Spleen (tissue), 13 donors: ENCODE measurements at places on chromosomes 2 and 18.

DNA sequence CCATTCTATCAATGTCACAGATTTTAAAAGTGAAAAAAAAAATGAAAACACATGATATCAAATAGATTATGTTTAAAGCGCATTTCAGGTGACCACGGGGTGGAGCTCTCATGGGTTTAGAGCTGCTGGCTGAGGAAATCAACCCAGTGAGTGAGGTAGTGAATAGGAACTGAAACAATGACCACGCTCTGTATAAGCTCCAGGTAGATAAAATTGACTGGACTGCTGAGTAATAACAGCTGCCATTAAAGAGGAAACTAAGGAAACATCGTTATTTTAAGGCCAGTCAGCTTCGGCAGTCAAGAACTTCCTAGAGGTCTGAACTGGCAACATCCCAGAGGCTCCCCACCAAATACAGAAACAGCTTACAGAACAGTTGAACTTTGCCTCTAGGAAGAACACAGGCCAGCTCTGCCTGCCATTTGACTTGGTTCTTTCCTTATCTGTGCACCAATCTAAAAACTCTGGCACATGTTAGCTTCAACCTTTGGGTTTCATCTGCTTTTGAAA lies 185.9 kb downstream of the PDE1A start:
- no peak for DNase-seq
- no peaks in the 10 kb centered on the region for H3K36me3 ChIP-seq
- H3K4me3 ChIP-seq = no peak overlapping the region
- no peak overlapping the region for H3K27ac ChIP-seq

DNA sequence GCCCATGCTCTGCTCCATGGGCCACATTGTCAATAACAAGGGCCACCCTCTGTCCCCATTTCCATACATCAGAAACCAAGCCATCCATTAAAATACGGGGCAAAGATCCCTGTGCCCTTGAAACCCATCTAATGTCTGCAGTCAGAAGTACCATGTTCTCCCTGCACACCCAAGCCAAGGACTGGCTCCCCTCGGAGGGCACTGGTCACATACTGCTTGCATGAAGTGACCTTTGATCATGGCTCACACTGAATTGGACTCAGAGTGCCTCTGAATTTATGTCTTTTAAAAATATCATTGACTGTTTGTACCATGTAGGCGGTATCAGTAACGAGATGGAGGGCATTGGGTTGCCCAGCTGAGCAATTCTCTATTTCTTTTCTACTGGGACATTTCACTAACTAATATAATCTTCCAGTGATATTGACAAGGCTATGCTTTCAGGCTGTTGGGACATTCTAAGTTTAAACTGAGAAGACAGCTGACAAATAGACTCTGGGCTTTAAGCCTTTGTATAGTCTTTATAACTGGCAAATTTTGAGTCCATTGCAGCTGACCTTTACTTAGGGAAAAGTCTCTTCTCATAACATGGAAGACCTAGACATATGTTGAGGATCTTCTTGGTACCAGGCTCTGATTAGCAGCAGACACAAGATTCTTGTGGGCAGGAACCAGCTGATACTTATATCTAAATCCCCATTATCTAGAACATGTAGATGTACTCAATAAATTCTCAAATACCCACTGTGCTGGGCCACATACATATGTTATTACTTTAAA lies 214.3 kb downstream of the MYCN start:
- H3K27me3 ChIP-seq = no peaks in the 10 kb centered on the region
- DNase-seq = no peak
- peak overlapping the region; percentile 7 for H3K27ac ChIP-seq

GRCh38 chr18:7886436-7886835 lies 319.3 kb downstream of the PTPRM start:
- H3K4me3 ChIP-seq = no peak overlapping the region
- no peak overlapping the region for H3K27ac ChIP-seq
- H3K27me3 ChIP-seq = no peaks in the 10 kb centered on the region
- H3K36me3 ChIP-seq = no peaks in the 10 kb centered on the region
- H3K4me1 ChIP-seq = no peaks in the 10 kb centered on the region

- no peaks in the 10 kb centered on the region for H3K27me3 ChIP-seq
- no peak for DNase-seq
- H3K4me1 ChIP-seq = no peaks in the 10 kb centered on the region
- H3K4me3 ChIP-seq = no peak overlapping the region
- no peak overlapping the region for H3K27ac ChIP-seq
Observed at GRCh38 chr2:204074456-204074855, 137.9 kb downstream of the ICOS start.

DNA sequence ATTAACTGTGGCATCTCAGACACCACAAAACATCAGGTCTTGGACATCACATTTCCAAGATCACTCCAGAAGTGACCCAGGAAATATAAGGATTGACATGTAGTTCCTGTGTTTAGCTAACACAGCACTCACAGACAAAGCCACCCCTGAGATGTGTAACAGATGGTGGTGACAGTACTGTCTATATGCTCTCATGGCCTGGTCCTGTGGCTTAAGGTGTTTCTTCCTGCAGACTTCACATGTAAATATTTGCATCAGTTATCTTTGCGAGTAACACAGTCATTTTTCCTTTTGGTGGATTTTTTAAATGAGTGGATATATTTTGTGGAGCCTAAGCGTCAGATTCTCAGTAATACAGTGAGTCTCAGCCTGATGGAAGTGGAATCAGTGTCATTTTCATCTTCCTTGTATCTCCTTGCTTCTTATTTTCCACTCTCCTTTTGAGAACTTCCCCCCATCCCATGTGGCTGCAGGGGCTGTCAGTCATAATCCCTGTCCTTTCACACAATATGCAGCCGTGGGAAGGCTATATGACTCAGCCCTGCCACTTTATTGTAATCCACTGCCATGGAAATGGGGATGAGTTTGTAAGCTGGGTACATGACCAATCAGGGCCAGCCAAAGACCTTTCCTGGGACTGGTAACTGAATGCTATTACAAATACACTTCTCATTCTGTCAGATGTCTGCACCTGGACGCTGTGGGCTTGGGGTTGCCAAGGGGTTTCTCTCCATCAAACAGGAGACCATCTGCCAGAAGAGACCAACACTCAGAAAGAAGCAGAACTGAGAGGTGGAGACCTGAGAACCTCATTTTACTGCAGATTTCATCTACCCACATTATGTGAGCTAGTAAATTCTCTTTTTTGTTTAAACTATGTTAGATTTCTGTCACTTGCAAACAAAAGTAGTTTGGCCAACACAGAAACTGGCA lies 74.3 kb downstream of the ICOS start:
- no peak for DNase-seq
- no peak overlapping the region for H3K27ac ChIP-seq
- H3K4me3 ChIP-seq = no peak overlapping the region
- H3K4me1 ChIP-seq = no peaks in the 10 kb centered on the region
- H3K36me3 ChIP-seq = no peaks in the 10 kb centered on the region
- no peaks in the 10 kb centered on the region for H3K27me3 ChIP-seq

DNA sequence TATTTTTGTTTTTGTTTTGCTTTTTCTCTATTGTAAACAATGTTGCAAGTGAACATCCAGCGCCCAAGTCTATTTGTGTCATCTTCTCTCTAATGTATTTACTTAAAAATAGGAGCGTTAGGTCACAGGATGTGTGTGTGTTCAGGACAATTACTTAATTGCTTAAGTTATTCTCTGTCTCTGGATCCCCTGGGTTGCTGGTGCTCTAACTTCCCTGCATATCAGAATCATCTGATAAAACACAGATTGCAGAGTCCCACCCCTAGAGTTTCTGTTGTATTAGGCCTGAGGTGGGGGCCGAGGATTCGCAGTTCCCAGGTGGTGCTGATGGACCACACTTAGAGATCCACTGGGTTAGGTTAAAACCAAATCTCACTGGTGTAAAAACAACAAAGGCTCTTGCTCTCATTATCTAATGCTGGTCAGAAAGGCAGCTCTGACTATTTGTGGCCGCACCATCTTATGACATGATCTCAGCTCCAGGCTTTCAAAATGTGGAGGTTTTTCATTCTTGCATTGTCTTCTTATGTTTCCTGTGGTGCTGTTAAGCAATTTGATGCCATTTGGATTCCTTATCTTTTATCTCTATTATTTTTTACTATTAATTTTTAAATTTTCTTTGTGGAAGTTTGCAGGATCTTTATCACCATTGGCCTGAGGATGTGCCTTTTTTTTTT lies 87.7 kb downstream of the CLIP4 start:
- DNase-seq = no peak
- H3K4me1 ChIP-seq = no peaks in the 10 kb centered on the region
- H3K27ac ChIP-seq = no peak overlapping the region
- H3K36me3 ChIP-seq = no peaks in the 10 kb centered on the region
- H3K4me3 ChIP-seq = no peak overlapping the region

DNA sequence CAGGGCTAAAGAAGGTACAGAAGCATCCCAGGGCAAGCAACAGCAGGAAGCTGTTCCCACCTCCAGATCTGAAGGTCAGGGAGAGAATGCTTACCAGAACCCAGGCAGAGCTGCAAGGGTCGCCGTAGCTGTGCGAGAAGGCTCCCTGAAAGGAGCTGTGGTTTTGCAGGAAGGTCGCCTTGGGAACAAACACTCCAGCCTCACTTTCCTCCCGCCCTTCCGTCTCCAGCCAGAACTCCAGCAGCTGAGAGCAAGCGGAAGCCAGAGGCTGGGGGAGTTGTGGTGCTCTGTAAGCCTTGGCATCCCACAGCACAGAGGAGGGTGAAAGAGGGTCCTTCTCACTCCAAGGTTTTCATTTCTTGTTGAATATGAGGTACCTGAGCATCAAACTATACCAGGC lies 18.3 kb upstream of the ICOS start:
- no peak for DNase-seq
- H3K36me3 ChIP-seq = no peaks in the 10 kb centered on the region
- H3K4me3 ChIP-seq = no peak overlapping the region
- H3K27ac ChIP-seq = no peak overlapping the region
- no peaks in the 10 kb centered on the region for H3K27me3 ChIP-seq

DNA sequence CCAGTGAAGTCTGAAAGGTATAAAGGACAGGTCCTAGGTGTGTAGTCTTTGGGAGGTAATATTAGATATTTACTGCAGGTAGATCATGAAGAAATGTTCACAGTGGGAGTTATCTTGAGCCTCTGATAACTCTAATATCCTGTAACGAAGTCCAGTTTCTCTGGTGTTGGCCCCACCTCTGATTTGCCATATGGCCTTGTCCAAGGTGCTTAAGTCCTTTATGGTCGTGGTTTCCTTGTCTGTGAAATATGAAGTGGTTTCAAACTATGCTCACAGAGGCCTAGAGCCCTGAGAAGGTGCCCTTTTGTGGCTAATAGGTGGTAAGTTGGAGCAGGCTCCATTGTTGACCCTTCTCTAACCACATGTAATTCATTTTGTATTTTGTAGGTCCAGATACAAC lies 190.7 kb downstream of the ICOS start:
- no peak overlapping the region for H3K4me3 ChIP-seq
- no peaks in the 10 kb centered on the region for H3K27me3 ChIP-seq

- no peak for DNase-seq
- H3K27ac ChIP-seq = no peak overlapping the region
- no peak overlapping the region for H3K4me3 ChIP-seq
- H3K27me3 ChIP-seq = no peaks in the 10 kb centered on the region
- H3K4me1 ChIP-seq = no peaks in the 10 kb centered on the region
Observed at GRCh38 chr2:201754717-201755415, 25.9 kb downstream of the ALS2 start.

GRCh38 chr2:168449419-168449818 lies 6.7 kb upstream of the CERS6 start:
- DNase-seq = no peak
- H3K27ac ChIP-seq = no peak overlapping the region
- H3K4me1 ChIP-seq = no peaks in the 10 kb centered on the region
- H3K27me3 ChIP-seq = no peaks in the 10 kb centered on the region
- no peak overlapping the region for H3K4me3 ChIP-seq

- no peak for DNase-seq
- no peaks in the 10 kb centered on the region for H3K27me3 ChIP-seq
- no peak overlapping the region for H3K4me3 ChIP-seq
- H3K4me1 ChIP-seq = peaks cover 23% of the 10 kb centered on the region
- no peak overlapping the region for H3K27ac ChIP-seq
- peaks cover 6% of the 10 kb centered on the region for H3K36me3 ChIP-seq
Observed at GRCh38 chr2:200809506-200810251, 2.0 kb upstream of the BZW1 start.

GRCh38 chr2:26597197-26597596 lies 44.0 kb downstream of the CIB4 start:
- DNase-seq = no peak
- no peaks in the 10 kb centered on the region for H3K4me1 ChIP-seq
- H3K27me3 ChIP-seq = no peaks in the 10 kb centered on the region
- H3K27ac ChIP-seq = no peak overlapping the region

DNA sequence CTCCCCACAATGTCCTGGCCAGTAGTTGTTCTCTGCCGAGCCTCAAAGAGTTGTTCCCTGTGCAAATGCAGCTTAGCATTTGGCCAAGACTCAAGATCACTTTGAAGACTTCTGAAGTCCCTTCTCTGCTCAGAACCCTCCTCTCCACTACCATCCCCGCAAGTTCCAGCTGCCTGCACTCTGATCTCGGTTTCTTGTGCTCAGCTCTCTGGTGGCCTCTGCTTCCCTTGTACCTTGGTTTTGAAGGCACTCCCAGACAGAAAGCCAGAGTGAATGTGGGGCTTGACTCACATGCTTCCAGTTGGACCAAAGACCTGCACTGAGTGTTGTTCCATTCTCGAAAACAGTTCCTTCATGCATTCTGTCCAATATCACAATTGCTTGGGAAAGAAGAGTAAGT lies 28.6 kb downstream of the CRACDL start:
- no peak overlapping the region for H3K4me3 ChIP-seq
- no peaks in the 10 kb centered on the region for H3K36me3 ChIP-seq
- no peak overlapping the region for H3K27ac ChIP-seq
- H3K4me1 ChIP-seq = peaks cover 31% of the 10 kb centered on the region
- peak; percentile 15 for DNase-seq

- H3K4me3 ChIP-seq = no peak overlapping the region
- no peaks in the 10 kb centered on the region for H3K36me3 ChIP-seq
- no peak overlapping the region for H3K27ac ChIP-seq
Observed at GRCh38 chr2:65075176-65075575, 19.0 kb downstream of the CEP68 start.

DNA sequence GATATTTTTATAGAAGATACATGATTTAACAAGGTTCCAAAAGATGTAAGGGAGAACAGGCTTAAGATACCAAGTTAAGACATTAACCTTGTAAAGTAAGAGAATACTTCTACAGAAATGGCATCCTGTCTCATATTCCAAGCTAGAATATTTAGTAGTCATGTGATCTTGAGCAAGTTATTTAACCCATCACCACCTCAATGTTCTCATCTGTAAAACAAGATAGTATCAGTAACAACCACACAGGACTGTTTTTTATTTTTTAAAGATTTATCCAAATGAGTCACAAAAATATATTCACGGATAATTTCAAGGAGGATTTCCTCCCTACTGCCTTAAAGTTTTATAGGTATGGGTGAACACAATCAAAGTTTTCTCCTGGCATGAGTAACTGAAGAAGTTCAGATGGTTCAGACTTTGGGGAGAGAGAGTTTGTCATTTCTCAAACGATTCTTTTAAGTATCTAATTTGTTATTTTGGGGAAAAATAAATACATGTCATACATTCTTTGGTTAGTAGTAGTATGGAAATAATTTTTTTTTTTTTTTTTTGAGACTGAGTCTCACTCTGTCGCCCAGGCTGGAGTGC lies 25.9 kb downstream of the ROCK1 start:
- H3K4me3 ChIP-seq = no peak overlapping the region
- no peaks in the 10 kb centered on the region for H3K27me3 ChIP-seq
- H3K4me1 ChIP-seq = no peaks in the 10 kb centered on the region
- no peak for DNase-seq
- H3K36me3 ChIP-seq = no peaks in the 10 kb centered on the region
- H3K27ac ChIP-seq = no peak overlapping the region

- H3K4me3 ChIP-seq = no peak overlapping the region
- H3K4me1 ChIP-seq = no peaks in the 10 kb centered on the region
- no peak for DNase-seq
- H3K36me3 ChIP-seq = peaks cover 47% of the 10 kb centered on the region
Observed at GRCh38 chr2:175976391-175977157, 25.5 kb downstream of the LNPK start.
